CD4-positive, alpha-beta T cell treated with Interleukin-21 for 1 hour (primary cell): ENCODE measurements at places on chromosomes 7 and 10.

GRCh38 chr7:152355474-152356057 is 80.2 kb downstream of the KMT2C start:
- no peak for DNase-seq

GRCh38 chr7:1794888-1795542 is 124.9 kb downstream of the ELFN1 start:
- DNase-seq: no peak

DNA sequence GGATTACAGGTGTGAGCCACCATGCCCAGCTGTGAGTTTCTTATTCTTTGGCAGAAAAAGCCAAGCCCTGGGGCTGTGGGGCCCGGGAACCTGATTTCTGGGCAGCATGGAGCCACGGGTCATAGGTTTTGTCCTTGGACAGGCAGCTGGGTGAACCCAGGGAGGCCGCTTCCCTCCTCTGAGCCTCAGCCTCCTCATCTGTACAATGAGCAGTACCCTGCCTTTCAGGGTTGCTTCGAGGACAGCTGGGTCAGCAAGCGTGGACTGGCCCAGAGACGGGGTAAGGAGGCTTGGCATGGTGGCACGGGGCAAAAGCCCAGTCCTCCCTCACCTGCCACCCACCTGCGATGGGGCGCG is 84.1 kb upstream of the GNA12 start:
- DNase-seq: no peak

DNA sequence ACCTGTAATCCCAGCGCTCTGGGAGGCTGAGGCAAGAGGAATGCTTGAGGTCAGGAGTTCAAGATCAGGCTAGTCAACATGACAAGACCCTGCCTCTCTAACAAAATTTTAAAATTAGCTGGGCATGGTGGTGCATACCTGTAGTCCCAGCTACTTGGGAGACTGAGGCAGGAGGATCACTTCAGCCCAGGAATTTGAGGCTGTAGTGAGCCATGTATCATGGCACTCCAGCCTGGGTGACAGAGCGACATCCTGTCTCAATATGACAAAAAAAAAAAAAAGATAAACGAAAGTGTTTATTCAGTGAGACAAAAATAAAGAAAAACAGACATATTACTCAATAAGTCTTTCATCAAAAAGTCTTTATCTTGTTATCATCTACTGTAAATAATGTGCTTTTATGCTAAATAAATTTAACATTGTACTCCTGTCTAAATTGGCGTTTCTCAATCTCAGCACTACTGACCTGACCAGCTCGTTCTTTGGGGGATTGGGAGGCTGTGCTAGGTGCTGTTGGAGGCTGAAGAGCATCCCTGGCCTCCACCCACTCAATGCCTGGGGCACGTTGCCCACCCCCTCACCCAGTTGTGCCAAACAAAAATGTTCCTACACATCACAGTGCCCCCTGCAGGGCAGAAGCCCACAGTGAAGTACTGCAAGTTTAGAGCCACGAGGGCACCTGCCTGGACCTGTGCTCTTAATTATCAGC is 57.7 kb downstream of the NCAPG2 start:
- no peak for DNase-seq

- DNase-seq: no peak
Measured at GRCh38 chr7:47346377-47346914, 235.5 kb downstream of the TNS3 start.

DNA sequence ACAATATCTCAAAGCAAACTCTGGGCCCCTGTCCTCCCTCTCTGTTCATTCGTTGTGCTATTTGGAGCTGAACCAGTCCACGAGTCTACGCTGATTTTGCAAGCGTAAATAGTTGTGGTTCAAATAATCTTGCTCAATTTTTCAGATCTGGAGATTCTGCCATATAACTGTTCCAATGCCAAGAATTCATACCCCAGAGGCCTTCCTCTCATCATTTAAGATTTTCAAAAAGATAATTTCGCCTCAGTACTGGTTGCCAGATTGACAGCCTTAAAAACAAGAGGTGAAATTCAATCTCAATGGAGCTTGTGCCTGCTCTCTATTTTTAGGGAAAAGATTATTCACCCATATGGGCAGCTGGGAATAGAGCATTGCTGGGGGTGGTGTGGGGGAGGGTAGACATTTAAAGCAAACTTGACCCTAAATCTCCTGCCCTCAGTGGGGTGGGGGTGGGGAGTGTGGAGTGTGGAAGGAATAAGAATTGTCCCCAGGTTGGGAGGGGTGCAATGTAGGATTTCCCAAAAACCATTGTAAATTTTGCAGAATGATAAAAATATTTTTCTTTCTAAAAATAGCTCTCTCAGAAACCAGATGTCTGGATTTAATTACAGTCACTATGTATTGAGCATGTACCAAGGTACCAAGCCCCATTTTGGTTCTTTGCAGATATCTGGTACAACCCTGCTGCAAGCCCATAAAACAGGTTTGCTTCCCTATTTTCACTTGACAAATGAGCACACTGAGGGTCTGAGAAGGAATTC is 104.7 kb upstream of the EEPD1 start:
- no peak for DNase-seq

DNA sequence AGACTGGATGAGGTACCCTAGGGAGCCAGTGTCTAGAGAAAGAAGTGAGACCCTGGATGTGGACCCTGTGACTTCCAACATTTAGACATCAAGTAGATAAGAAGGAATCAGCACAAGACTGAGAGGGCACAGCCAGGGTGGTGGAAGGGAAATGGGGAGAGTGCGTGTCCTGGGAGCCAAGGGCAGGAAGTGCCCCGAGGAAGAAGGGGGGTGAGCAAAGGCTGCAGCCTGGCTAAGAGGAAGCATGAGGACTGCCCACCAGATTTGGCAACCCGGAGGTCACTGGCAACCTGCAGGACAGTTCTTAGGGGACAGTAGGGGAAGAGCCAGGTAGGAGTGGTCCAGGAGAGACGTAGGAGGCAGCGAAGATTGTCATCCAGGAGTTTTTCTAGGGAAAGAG is 14.8 kb downstream of the COL13A1 start:
- DNase-seq: no peak

- DNase-seq: peak; percentile 59
Measured at GRCh38 chr7:36781011-36781738, 56.9 kb upstream of the AOAH start.
